ENCODE measurements at places on chromosomes 12 and 14.

- DNase-seq: no peak
Measured at GRCh38 chr14:95495538-95496025, 20.9 kb downstream of the SYNE3 start.

- no peak for DNase-seq
Measured at GRCh38 chr14:42200957-42201356, 594.3 kb downstream of the LRFN5 start.

GRCh38 chr14:92560106-92560865, 46.7 kb downstream of the RIN3 start:
- no peak for DNase-seq

- DNase-seq: no peak
Measured at GRCh38 chr14:22506778-22507351, 82.2 kb downstream of the DAD1 start.

DNA sequence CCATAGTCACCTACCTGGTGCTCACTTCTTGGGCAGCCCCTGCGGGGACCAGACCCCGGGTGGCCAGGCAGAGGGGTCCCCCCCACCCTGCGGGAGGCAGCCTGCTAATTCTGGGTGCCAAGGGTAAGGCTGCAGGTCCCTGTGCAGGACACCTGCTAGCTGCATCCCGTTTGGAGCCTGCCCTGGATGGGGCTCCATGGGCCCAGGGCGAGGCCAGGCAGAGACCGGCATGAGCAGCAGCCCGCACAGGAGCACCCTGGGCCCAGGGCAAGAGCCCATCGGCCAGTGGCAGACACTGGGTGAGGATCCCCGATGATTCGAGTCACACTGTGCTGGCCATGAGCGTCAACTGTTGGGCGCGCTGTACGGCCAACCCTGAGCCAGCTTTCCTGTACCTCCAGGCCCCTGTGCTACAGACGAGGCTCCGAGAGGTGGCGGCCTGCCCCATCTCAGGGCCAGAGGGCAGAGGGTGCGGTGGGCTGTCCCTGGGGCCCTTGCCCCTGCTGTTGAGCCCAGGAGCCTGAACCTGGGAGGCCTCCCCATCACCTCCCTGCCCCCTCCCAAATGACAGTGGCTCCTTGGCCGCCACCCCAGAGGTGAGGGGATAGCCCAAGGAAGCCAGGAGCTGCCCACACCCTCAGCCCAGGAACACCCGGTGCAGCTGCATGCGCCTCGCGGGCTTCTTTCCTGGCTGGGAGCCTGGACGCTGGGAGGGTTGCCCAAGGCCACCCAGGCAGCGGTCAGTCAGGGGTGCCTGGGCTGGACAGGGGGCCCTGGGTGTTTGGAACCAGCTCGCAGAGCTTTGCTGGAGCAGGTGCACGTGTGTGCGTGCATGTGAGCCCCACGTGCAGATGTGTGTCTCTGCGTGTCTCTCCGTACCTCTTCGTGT, 47.7 kb downstream of the CYP46A1 start:
- DNase-seq: peak; percentile 16

- DNase-seq: no peak
Measured at GRCh38 chr12:124481257-124481750, 86.1 kb downstream of the NCOR2 start.

DNA sequence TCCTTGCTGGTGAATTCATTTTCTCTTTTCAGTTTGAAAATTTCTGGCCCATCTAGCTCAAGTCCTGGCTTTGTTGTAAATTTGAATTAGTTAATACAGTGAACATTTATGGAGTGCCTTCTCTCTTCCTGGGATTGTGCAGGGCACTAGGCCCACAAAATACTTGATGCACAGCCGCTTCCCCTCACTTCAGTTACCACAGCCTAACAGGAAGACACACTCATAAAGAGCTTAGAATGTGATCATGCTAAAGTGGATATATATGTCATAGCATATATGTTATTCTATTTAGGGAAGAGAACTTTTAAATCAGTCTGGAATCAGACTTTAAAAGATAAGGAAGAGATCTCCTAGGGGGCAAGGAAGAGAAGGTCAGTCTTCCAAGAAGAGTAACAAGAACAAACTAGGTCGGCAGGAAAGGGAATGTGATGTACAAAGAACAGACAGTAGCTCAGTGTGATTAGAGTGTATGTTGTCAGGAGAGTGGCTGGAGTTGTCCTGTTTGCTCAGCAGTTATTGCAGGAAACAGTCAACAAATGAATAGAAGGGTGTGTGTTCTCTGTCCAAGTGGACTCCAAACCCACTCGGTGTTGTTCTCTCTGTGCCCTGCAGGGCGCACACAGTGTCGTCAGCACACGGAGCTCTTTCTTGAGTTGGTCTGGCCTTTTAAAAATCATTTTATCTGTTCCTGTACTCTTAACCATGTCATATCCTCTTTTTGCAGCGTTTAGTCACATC, 74.4 kb downstream of the DAAM1 start:
- peak; percentile 14 for DNase-seq

DNA sequence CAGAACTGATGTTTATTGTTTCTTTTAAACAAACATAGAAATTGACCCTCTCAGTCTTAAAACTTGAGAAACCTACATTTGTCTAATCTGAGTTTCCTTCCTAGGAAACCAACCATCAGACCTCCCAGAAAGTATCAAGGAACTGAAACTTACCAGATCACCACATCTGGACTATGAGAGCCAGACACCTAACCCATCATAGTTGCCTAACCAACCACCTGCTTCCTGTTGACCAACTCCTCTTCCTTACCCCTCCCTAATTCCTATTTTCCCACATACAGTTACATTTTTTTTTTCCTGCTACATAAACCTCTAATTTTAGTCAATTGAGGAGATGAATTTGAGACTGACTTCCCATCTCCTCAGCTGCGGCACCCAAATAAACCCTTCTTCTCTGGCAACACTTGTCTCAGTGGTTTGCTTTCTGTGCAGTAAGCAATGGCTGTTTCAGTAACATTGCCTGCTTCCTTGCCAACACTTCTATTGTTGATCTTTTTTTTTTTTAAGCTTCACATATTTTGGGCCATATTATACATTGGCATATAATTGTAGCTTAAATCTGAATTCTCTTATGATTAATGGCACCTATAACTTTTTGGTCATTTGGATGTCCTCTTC, 34.3 kb downstream of the KLRD1 start:
- DNase-seq: no peak

DNA sequence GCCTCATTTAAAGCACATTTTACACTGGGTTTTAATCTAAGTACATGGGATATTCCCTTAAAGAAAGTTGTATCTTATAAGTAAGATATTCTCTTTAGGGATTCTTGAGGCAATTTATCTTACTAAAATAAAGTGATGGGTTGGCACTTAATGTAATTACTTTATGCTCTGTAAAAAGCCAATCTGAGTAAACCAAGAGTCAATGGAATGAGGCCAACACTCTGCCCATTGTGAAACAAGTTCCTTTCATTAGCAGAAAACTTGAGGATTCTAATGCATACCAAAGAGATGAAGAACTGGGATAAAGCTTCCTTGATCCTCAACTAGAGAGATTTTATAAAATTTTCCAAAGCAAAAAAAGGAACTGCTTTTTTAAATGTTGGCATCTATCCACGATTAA, 121.2 kb downstream of the METTL25 start:
- no peak for DNase-seq

GRCh38 chr14:57871459-57872080, 5.7 kb upstream of the SLC35F4 start:
- peak; percentile 53 for DNase-seq

DNA sequence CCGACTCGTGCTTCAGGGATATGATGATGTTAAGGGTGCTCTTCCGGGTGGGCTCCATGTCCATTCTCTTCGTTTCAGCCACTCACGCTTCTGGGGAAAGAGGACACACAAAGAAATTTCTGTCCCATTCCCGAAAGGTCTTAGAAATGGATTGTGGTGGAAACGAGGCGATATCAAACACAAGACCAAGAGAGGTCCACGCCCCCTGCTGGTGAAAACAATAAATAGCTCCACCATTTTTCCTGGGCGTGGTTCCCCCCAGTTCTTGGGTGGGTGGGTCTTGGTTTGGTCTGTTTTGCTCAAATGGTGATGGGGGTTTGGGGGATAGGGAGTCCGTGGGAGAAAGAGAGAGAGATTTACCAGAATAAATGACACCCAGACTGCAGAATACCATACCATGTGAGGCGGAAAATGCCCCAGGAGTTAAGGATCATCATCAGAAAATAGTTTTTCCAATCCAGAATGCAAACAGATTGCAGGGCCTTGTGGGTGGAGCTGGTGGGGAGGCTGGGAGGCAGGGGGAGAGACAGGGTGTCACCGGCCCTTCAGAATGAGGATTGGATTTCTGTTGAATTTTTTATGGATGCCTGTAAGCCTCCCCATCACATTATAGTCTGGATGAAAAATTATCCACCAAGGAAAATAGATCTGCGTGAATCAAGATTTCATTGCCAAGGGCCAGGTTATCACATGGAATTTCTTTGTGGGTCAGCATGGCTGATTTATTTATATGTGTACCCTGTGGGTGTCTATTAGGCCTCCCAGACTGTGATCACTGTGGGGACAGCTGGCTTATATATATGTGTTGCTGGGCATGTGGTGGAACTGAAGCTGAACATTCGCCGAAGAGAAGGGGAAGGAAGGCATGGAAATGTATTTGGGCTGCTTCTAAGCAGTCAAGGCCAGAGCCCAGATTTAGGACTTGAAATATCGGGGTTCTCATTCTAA, 55.8 kb downstream of the SRRM4 start:
- peak; percentile 57 for DNase-seq

DNA sequence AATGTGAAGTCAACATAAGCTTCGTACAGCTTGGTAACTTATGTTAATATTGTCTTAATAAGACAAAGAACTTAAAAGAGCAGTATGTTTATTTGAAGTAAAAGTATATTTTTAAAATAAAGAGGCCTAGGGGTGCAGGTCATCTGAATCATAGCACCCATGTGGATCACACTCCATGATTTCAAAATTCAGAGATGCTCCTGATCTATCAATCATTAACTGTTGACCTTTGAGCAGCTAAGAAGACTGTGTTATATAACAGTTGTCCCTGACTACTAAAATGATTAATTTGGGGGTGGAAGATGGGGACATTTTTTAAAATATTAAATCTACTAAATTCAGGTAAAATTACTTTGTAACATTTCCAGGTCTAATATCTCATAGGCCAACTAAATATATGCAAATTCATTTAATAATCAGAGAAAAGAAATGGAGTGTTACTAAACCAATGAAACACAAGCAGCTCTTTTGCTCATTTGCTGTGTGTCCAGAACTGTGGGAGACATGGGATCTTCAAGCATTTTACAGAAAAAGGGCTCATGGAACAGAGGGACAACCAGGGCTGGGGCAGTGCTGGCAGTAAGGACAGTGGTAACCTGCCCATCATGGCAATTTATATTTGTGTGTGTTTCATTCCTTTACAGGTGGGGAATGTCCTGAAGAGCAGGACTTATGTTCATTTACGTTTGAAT, 120.7 kb upstream of the PCED1B start:
- DNase-seq: no peak

DNA sequence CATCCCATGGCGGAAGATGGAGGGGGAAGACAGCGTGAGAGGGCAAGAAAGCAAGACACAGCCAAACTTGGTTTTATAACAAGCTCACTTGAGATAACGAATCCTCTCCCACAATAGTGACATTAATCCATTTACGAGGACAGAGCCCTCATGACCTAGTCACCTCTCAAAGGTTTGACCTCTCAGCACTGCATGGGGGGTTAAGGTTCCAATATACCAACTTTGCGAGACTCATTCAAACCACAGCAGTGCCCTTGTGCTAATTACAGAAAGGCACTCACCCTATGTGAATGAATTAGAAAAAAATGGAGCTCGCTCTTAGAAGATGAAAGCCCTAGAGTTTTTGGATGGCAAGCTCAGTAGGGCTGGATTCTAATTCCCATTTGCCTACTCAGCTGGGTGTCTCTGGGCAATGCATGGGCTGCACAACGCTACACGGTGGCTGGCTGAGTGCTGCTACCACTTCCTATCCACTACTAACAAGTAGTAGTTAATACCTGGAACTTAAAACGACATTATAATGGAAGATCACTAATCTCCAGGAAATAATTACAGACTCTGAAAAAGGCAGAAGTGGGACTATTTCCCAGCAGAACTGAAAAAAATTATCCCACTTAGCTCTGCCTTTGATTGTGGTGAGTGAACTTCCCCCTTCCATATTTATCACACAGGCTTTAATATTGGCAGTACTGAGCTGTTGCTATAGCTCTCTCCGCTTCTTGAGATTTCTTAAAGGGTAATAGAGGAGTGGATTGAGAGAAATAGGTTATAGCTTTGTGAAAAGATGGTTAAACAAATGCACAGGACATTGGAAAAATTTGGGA, 27.5 kb downstream of the TESPA1 start:
- no peak for DNase-seq

- peak; percentile 45 for DNase-seq
Measured at GRCh38 chr12:53751336-53752191, at the start of gene CISTR. Gene CISTR (minus strand): TSS chr12:53751979.

GRCh38 chr14:104870368-104871144, 5.5 kb downstream of the CEP170B start:
- peak; percentile 70 for DNase-seq

GRCh38 chr14:94328196-94328595, 5.1 kb upstream of the SERPINA6 start:
- no peak for DNase-seq

- peak; percentile 20 for DNase-seq
Measured at GRCh38 chr14:60350366-60350720, 101.3 kb downstream of the PPM1A start.

DNA sequence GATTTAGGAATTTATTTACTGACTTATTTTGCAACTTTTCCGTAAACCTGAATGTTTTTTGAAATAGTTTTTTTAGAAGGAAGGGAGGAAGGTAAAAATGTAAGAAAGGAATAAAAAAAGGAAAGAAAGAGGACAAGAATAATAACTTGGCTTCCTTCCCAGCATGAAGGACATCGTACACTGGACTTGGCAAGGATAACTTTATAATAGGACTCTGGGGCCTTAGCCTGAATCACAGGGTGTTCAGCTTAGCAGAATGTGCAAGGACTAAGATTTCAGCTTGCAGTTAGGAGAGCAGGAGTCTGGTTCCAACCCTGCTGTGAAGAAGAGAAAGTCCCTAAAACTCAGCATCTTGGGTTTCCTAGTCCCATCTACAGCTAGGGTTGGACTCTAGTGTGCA, 1053.3 kb downstream of the VRK1 start:
- DNase-seq: no peak

- DNase-seq: no peak
Measured at GRCh38 chr12:68331500-68331868, 678 bp downstream of the MDM1 start.

DNA sequence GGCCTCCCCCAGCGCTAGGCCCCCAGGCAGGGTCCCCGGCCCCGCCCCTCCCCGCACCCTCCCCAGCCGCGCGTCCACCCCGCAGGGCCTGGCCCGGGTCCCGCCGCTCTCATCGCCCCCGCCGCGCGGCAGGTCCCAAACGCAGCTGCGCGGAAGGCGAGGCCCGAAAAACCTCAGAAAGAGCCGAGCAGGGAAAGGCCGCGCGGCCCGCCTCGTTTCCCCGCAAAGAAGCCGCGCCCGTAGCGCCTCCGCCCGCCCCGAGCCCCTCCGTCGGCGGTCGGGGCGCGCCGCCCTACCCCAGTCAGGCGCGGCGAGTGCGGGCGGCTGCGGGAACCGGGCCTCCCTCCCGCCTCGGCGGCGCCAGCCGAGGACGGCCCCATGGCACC, 324 bp downstream of the POLE start:
- peak; percentile 50 for DNase-seq
